Effector CD8-positive, alpha-beta T cell (primary cell): ENCODE measurements at places on chromosomes 1 and 21.

GRCh38 chr1:232127190-232127589, 500.6 kb downstream of the DISC1 start:
- DNase-seq: no peak

- no peak for DNase-seq
These were observed 72.3 kb upstream of the PALMD start for GRCh38 chr1:99573431-99574217.

GRCh38 chr21:29667651-29668050, 272.1 kb downstream of the GRIK1 start:
- no peak for DNase-seq

- DNase-seq: no peak
These were observed 155.8 kb downstream of the TRIM33 start for GRCh38 chr1:114355240-114355639.

DNA sequence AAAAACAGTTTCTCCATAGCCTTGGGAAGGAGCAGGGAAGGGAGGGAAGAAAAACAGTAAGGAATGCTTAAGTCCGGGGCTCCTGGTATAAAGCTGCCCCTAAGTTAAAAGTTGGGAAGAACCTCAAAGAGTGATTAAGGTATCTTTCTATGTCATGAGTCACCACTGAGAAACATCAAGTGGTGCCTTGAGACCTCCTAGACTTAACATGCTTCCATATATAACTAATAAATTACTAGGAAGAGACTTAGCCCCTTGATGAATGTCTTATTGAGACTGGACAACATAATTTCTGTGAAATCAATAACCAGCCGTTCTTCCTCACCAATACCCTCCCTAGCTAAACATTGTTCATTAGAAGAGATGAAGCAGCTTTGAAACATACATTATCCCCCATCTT, 121.8 kb upstream of the SLC44A3 start:
- DNase-seq: no peak

GRCh38 chr1:242206994-242207393, 208.1 kb upstream of the MAP1LC3C start:
- no peak for DNase-seq

GRCh38 chr1:164855716-164856329, 296.8 kb downstream of the PBX1 start:
- no peak for DNase-seq

GRCh38 chr1:214404571-214405213, 123.7 kb downstream of the SMYD2 start:
- no peak for DNase-seq

DNA sequence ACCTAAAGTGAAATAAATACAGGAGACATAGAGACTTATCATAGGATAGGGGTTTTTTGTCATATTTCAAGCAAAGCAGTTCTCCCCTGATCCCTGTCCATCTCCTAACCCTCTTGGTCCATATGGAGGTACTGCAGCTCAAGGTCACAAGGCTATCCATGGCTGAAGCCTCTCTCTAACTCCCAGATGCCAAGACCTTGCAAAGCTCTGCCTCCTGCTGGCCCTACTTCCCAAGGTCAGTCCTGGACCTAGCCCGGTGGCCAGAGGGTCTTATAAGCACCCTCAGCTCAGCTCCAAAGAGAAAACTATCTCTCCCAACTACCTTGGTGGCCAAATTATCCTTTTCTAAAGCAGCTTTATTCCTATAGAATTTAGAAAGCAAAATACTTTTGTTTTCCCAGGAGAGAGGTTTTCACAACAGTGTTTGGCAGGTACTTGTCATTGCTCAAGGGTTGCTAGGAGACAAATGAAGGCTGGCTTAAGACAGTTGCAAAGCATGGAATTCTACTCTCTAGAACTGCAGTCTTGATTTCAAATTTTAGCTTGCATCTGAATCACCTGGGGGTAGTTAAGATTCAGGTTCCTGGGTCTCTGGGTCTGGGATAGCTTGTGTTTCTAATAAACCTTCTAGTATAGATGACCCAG, 121.5 kb downstream of the XCL2 start:
- no peak for DNase-seq

DNA sequence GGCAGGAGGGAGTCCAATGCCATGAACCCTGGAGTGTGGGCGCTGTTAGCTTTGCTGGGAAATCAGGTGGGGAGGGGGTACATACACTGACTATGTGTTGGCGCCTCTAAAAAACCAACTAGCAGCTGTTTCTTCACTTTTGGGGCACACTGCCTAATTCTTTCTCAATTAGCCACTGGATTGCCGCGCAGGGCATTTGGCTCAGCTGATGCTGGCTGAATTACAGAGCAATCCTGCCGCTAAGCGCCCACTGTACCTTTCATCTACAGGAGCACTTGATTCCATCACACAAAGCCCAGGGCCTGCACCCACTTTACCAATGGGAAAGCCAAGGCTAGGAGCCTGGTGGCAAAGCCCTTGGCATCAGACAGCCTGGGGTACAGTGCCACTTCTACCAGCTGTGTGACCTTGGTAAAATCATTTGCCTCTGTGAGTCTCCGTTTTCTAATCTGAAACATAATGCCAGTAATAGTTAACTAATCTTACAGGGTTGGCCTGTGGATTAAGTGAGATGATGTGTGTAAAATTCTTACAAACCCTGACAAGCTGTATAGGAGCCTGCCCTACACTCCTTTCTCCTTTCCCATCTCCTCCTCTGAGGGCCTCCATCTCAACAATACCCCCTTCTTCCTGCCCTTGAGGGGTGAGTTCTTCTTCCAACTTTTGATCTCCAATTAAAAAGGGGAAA, 59.0 kb downstream of the UBE2T start:
- no peak for DNase-seq

- no peak for DNase-seq
These were observed 57.0 kb downstream of the HLCS start for GRCh38 chr21:36909423-36909822.

DNA sequence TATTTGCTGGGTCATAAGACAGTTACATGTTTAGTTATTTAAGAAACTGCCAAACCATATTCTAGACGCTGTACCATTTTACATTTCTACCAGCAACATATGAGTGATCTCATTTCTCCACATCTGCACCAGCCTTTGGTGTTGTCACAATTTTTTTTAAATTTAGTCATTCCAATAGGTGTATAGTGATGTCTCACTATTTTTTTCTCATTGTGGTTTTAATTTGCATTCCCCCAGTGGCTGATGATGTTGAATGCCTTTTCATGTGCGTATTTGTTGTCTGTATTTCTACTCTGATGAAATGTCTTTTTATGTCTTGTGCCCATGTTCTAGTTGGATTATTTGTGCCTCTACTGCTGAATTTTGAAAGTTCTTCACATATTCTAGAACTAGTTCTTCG, 38.4 kb downstream of the NFASC start:
- DNase-seq: no peak

DNA sequence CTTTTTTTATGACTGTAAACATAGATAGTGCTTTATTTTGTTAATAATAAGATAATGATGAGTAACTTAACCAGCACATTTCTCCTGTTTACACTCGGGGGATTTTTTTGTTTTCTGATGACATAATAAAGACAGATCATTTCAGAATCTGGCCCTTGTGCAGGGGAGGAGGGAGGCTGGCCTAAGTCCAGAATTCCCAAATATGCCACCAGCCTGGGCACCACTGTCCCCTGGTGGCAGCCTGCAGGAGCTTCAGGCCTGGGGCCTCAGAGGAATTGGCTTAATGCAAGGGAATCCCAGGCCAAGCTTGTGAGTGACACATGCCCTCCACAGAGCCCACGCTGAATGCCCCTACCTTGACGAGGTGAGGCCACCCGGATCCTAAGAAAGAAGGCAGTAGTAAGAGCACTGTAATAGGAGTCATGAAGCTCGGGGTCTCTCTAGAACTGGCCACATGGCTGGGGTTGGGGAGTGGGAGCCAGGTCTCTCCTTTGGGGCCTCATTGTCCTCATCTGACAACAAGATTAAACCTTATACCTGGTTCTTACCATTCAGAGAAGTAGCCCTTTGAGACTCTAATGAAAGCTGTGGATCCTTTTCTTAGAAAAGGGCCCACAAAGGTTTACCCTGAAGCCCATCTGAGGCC, 24.1 kb downstream of the ETNK2 start:
- DNase-seq: no peak

DNA sequence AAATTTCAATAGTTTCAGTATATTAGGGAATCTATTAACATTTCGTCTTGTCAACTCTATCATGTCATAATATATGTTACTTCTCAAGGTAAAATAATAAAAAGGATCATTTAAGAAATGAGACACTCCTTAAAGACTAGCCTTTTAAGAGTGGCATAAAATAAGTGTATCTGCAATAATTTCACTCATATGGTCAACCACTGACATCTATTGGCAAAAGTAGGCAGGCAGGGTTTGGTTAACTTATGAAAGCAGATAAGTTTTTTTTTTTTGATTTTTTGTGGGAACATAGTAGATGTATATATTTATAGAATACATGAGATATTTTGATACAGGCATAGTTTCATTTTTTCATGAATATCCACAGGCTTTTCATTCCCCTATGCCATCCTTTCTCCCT, 5.5 kb upstream of the RGS21 start:
- DNase-seq: no peak

DNA sequence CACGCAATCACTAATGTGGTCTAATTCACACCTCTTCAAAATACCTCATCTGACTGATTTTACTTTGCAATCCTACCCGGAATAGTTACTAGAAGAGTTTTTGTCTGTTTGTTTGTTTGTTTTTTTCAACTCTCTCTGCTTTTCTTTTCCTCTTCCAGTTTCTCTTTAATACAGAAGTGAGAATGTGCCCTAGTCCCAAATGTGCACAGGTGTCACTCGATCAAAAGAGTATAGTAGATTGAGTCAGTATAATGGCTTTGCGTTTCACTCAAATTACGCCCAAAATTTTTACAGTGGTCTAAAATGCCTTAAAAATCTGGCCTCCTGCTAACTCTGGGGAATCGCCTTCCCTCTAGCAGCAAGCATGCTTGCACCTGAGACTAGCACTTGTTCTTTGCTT, 1536.8 kb downstream of the KCNT2 start:
- no peak for DNase-seq

DNA sequence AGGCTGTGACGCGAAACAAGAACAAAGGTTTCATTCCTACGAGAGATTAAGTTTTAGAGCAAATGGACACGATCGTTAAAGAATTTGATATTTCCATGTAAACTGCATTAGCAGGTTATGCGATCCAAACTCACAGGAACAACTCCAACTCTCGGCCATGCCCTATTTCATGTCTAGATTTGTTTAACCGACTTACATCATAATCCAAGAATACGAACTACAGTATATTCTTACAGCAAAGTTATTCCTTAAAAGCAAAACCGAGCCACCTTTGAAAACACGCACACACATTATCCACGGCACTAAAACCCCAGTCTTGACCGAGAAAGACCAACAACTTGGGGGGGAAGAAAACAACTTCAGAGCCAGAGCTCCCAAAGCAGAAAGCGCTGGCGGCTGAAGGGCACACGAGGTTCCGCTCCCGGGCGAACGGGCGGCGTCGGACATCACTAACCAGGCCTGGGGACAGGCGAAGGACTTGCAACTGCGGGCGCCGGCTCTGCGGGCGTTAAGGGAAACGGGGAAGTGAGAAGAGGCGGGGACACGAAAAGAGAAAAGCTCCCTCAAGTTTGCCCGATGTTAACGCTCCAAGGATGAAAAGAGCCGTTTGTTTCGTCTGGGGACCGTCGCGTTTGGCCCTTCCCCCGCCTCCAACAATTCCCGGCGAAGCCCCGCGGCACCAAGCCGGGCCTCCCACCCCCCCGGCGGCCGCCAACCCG, 690 bp downstream of the B3GALNT2 start:
- DNase-seq: no peak

DNA sequence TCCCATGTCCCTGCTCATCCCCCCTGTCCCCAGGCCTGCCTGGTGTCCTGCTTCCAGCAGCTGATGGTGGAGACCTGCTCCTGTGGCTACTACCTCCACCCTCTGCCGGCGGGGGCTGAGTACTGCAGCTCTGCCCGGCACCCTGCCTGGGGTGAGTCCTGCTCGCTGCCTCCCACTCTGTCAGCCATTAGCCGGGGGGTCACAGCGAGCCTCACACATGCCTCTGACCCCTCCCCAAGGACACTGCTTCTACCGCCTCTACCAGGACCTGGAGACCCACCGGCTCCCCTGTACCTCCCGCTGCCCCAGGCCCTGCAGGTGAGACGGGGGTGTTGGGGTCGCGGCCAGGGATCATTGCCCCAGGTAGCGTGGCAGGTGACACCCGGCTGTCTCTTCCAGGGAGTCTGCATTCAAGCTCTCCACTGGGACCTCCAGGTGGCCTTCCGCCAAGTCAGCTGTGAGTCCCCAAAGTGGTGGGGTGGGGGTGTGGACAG, 10.0 kb downstream of the SCNN1D start:
- peak; percentile 59 for DNase-seq
